ENCODE measurements at places on chromosomes 16 and 17.

DNA sequence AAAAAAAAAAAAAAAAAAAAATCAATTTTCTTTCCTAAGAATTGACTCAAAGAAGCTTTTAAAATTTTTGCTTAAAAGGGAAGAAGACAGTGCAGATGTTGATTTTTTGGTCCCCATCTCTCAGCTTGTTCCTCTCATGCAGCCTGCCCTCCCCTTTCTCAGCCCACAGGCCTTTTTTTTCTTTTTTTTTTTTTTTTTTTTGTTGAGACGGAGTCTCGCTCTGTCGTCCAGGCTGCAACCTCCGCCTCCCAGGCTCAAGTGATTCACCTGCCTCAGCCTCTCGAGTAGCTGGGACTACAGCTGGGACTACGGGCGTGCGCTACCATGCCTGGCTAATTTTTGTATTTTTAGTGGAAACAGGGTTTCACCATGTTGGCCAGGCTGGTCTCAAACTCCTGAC is 17.7 kb downstream of the YPEL2 start:
- DNase-seq, result no peak

GRCh38 chr17:18176176-18176575 is 7.5 kb upstream of the ALKBH5 start:
- DNase-seq, result no peak

GRCh38 chr16:56284521-56284920 is 93.2 kb downstream of the GNAO1 start:
- no peak for DNase-seq

GRCh38 chr17:56142325-56142724 is 10.9 kb upstream of the ANKFN1 start:
- no peak for DNase-seq

GRCh38 chr16:69031877-69032301 is 73.6 kb upstream of the HAS3 start:
- no peak for DNase-seq

DNA sequence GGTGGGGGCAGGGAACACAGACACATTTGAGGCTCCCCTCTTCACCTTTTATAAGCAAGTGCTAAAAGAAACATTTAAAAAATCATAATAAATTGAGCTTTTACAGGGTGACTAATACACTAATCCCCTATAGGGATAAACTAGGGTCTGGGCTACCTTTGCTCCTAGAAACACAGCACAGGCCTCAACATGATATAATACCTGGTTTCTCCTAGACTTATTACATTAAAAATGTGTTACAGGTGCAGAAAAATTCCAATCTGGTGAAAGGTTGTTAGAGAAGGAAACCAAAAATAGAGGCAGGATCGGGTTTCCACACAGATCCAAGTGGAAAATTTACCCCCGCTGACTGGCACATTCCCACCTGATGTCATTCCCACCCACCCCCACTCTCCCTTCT is 124.7 kb upstream of the NOG start:
- no peak for DNase-seq

GRCh38 chr17:35082073-35082657 is 18.7 kb upstream of the RFFL start:
- no peak for DNase-seq

DNA sequence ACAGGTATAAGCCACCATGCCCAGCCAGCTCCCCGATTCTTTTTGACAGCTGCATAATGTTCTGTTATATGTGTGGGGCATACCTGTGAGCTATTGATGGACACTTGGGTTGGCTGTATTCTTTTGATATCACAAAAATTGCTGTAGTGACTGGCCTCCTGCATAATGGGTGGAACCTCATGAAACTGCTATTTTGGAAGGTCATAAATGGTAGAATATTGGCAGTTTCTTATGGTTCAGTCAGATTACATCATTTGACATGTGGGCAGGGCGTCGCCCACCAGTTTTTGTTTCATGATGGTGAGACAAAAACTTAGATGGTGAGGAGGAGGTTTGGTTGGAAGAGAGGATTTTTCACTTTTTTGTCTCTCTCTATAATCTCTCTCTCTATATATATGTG is 26.7 kb upstream of the POLR3E start:
- DNase-seq, result no peak

DNA sequence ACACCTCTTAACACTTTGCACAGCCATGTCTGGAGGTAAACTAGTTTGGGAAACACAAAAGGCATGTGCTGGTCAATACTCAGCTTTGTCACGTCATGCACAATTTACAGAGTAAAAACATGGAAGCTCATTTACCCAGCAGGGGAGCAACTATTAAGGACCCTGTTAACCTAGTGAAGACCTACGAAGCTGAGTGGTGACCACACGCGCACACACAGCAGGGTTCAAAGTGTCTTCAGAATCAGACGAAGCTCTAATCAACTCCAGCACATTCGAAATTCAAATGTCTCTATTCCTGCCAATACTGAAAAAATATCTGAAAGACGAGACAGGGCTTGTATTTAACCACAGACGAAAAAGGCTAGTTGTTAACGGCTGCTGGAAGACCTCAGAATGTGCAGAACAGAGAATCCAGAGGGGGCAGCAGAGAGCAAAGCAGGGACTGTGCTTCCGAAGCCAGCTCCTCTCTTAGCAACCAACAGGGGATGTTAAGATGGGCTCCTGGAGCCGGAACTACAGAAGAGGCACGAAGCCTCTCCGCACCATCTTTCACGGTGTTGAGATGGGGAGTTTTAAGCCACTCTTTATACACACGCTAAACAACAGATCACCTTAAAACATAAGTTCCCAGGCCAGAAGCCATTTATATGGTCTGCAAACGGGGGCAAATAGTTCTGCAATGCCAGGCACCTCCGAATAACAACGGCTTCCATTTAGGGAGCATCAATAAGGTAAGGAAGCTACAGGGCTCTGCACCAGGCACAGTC is 45.7 kb downstream of the CMTM4 start:
- peak; percentile 73 for DNase-seq

DNA sequence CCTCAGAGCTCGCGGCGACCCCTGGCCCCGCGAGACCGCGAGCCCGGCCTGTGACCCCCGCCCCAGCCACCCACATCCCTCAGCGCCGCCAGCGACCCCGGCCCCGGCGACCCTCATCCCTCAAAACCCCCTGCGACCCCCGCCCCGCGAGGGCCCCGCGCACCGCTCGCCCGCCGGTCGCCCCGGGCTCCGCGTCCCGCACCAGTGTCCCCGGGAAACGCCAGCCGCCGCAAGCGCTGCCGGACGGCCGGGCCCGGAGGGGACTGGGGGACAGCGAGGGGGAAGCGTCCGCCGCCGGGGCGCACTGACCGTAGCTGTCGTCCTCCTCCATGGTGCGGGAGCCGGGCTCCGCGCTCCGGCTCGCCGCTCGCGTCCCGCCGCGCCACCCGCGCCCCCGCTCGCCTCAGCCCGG is at the start of gene CYTH1:
Gene CYTH1 (minus strand): TSS at position 381 of the 412 bp plus-strand sequence. CDS start 50 bp downstream, at position 331.
- no peak for DNase-seq

GRCh38 chr16:2329532-2329931 is 11.0 kb downstream of the ABCA3 start:
- DNase-seq, result no peak

DNA sequence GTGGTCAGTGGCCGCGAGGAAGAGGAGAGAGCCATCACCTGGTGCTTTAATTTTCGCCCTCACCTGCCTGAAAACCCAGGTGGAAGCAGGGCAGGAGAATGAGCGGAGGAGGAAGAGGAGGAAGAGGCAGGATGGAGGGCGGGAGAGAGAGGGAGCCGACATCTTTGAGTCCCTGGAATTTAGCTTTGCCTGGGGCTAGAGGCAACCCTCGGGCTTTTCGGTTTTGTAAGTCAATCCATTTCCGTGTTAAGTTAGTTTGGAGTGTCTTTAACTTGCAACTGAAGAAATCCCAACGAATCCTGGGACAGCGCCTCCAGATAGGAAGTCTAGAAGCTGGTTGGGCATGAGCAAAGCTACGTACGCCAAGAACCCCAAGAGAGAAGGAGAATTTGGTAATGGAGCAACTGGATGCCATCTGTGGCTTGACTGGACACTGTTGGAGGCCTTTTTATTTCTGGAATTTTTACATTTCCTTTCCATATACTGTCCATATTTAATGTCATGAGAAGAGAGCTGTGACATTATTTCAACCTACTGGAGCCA is 36.9 kb upstream of the ATP2A3 start:
- no peak for DNase-seq

DNA sequence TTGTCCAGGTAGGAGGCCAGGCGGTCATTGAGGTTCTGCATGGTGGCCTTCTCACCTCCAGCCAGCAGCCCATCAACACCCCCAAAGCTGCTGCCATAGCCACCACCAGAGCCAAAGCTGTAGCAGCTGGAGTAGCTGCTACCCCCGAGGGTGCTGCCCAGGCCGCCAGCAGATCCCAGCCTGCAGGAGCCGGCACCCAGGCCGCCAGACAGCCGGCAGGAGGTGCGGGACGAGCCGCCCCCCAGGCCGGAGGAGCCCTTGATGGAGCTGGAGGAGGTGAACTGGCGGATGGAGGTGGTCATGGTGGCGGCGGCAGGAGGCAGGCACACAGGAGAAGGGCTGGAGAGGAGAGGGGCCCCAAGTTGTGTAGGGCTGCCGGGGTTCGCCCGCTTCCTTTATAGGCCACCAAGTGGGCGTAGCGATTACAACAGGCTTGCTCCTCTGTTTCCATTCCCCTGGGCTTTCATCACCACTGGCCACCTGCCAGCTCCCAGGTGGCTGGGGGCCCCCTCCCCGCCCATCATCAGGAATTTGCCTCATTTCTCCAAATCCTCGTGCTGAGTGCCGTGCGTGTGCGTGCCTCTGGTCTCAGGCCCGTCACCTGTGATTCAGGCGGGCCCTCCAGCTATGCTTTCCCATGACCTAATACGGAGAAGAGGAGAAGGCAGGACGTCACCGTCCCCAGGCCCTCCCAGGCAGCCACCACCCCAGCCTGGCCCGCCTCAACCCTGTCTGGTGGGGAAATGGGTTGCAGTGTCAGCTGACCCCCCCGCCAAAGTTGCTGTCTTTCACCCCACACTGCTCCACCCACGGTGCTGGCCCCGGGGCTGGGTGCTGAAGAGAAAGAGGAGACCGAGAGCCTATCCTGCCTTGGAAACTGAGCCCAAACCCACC is at the start of gene KRT17:
Gene KRT17 (minus strand): TSS at position 368 of the 894 bp plus-strand sequence. CDS start 66 bp downstream, at position 302.
- no peak for DNase-seq

Data from stimulated activated CD4-positive, alpha-beta T cell treated with anti-CD3 and anti-CD28 coated beads, Interleukin-12 subunit alpha, Interleukin-12 subunit beta, amount 100 ng/mL, for 24 hours (primary cell).